Activated CD4-positive, alpha-beta T cell treated with anti-CD3 and anti-CD28 coated beads for 1 hour (primary cell): ENCODE measurements at places on chromosomes 12 and 14.

GRCh38 chr14:65238456-65238855 is 136.1 kb upstream of the MAX start:
- no peak for DNase-seq

GRCh38 chr14:36724162-36724561 is 62.5 kb downstream of the PAX9 start:
- no peak for DNase-seq

- no peak for DNase-seq
These were observed 16.6 kb upstream of the JDP2 start for GRCh38 chr14:75411214-75411540.

DNA sequence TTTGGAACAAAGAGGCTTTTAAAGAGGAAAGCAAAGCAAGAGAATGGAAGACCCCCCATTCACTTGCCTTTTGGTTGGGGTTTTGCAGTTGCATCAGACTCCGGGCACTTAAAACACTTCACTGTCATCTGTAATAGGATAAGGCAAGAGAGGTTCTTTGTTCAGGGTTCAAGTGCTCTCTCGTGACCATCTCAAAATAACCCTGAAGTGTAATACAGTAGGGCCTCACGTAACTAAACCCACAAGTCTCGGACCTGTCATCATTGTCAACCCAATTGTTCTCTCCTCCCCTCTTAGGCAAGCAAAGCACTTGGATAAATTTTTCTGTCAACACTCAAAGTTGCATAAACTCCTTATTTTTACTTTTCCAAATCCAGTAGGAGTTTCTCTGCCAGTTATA is 26.9 kb upstream of the MYBPC1 start:
- DNase-seq: no peak

GRCh38 chr12:51793201-51793600 is 55.3 kb downstream of the FIGNL2 start:
- DNase-seq: no peak
